Stimulated activated CD8-positive, alpha-beta memory T cell treated with anti-CD3 and anti-CD28 coated beads, Interleukin-2, amount 100 ng/mL, for 1 hour (primary cell): ENCODE measurements at places on chromosomes 3 and 15.

GRCh38 chr3:102034639-102035451 lies 185.5 kb downstream of the NFKBIZ start:
- no peak for DNase-seq

DNA sequence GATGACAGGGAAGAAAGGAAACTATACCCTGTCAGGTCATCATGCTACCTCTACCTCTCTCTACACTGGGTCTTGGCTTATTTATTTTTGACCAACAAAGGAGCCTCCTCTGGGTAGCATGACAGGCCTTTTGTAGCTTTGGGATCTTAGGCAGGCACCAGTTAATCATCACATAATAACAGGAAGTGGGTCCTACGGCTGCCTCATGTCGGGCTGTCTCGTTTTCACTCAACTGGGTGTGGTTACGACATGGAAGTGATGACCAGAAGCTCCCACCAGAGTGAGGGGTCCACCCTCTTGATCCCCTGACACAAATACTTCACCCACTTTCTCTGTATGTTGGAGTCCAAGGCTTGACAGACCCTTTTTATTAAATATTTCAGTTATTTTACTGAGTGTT lies 105.3 kb downstream of the CD47 start:
- DNase-seq: no peak

DNA sequence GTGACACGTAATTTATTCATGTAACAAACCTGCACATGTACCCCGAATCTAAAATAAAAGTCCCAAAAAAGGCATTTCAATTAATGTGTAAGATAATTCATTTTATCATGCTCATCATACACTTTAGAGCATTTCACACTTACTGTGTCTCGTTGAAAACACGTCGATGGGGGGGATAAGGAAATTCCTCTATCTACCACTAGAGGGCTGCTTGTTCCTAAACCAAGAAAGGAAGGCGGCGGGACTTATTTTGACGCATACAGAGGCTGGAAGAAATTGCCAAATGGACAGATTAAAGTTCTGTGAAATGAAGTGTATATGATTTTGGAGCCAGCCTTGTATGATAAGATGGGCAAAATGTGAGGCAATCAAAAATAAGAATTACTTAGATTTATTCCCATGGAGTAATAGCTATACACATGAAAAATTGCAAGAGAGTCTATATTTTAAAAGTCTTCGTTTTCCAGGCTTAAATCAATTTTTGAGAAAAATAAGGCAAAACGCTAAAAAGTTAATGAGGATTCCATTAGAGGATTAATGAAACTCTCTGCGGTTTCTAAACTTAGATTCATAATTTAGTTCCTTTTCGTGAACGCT lies 346.8 kb downstream of the CNTN3 start:
- no peak for DNase-seq

- DNase-seq: no peak
Observed at GRCh38 chr3:116190095-116190494, 255.2 kb downstream of the LSAMP start.

DNA sequence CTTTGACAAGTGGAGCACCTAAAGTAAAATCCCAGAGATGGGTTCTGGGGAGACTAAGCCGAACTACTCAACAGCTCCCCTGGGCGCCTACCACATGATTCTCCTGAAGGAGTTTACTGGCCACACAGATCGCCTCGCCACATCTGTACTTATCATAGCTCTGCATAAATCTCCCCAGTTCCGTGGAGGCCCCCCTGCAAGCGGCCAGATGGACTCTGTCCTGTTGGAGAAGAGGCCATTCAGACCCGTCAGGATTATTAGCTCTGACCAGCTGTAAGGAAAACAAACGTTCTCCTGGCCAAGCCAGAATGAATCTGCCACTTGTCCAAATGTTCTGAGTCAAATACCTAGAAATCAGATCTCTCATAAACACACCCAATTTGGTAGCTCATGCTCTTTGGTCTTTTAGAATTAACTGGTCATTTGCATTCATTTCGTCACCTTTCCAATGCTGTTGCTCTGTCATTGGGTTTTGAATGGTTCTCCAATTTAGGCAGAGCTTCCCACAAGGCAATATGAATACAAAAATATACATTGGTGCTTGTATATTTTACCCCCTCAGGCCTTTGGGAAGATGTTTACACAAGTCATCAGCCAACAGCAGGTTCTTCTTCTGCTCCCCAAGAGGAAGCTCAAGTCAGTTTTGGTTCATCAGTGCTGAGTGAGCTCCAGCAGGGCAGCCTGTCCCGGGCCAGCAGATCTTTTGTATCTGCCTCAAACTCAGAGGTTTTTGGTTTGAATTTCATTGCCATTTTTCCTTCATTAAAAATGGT lies 124.5 kb downstream of the THSD4 start:
- DNase-seq: no peak

DNA sequence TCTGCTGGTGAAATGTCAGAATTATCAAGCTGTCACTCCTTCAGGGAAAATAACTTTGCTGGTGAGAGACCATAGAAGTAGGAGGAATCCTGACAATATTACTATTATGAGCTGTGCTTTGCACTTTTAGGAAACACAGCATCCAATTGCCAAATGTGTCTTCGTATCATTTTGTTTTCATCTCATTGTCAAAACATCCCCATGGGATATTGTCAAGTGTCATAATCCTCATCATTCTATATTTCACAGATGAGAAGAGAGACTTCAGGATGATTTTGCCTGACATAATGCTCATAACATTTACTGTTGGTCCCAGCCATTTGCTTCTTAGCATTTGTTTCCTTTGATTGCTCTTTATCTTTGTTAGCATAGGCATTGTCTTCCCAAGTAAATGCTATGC lies 120.5 kb upstream of the NUDT16 start:
- DNase-seq: no peak

DNA sequence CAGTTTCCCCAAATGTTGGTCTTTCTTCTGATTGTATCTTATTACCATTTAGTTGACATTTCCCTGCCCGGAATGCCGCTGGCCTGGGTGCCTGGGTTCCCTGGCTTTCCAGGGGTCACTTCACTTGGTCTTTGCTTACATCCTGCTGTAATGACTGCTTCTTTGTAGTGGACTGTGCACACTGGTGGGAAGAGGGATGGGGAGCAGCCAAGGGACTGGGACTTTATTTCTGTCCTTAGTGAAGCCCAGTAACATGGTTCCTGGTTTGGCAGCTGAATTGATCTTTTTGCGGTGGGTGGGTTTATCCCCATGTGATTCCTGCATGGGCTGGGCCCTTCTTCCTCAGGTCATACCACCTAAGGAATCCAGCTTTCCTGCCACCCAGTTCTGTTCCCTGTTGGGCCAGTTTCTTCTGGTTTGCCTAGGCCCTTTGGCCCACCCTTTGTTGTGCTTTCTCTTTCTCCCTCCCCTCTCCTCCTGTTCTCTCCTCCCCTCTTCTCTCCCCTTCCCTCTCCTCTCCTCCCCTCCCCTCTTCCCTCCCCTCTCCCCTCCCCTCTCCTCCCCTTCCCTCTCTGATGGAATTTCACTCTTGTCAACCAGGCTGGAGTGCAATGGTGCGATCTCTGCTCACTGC lies 41.9 kb downstream of the TRIM71 start:
- DNase-seq: no peak

DNA sequence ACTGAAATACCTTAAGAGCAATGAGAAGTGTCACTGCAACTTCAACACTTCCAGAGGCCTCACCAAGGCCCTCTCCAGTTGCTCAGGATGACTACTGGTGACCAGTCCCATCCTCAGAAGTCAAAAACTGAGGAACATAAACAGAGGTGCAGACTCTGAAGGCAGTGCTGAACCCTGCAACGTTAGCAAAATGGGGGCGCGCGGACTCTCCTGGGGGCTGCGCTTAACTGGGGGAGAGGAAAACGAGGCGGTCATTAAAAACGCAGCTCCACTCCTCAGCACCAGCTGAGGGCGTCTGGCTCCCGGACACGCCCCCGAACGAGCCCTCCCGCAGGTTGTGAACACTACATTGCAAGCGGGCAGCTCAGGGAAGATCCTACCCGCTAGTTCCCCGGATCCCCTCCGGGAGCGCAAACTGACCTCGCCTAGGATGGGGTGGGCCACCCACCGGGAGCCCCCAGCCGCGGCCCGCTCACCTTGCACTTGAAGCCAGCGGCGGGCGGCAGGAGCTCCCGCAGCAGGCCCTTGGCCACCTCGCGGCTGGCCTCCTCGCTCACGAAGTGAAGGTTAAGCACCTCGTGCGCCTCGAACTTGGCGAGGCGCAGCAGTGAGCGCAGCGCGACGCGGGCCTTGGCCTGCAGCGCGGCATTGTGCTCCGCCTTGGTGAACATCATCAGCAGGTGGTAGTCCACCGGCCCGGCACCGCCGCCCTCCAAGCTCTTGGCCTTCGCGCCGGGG lies 711 bp downstream of the XXYLT1 start:
- peak; percentile 6 for DNase-seq

DNA sequence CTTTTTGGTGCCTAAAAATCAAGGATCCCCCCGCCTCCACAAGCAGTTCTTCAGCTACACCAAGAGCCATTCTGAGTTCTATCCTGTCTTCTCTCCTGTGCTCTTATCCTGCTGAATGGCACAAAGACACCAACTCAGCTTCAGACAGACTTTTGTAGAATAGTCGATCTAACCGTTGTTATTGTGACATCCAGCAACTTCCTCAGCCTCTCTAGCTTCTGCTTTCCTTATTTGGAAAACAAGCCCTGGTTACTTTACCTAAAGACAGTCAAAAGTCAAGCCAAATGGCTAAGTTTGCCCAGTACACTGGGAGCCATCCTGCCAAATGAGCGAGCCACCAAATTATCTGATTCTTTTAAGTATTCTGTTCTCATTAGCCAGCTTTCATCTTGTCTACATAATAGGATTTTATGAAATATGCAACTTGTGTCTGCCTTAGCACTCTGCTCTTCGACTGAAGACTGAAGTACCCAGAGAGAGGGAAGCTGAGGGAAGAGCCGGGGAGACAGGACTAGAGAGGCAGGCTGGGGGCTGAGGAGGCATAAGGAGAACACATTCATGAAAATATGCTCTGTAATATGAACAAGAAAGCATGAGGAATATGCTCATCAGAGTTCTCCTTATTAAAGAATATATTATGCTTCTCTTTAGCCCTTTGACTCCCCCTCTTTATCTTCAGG lies 35.1 kb downstream of the LYZL4 start:
- no peak for DNase-seq

DNA sequence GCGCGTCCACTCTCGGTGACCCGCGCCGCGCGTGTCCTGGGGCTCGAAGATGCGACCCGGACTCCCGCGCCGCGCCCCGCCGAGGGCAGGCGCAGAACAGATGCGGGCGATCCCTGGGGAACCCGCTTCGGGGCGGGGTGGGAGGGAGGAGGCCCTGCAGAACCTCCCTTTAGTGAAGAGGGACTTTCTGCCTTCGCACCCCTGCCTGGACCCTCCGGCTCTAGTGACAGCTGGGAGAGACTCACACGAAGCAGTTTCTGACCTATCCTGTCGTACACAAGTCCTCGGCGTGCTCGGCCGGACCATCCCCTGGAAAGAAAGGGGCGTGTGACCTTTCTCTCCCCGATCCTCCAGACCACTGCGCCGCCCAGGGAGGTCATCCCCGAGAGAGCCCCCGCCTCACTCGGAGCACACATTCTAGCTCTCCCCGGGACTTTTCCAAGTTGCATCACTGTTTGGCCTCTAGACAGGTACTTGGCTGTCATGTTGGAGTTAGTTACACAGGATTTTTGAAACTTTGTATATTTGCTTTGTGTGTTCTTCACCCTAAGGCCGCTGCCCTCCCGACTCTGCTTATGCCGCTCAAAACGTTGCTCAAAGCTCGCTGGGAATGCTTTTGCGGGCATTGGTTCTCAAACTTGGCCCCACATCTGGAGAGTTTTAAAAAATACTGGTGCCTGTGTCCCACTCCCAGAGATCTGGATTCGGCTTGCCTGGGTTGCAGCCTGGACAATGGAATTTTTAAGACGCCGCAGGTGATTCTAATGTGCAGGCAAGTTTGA lies 582 bp downstream of the CGNL1 start:
- DNase-seq: no peak

GRCh38 chr15:99014803-99015697 lies 7.5 kb upstream of the PGPEP1L start:
- DNase-seq: no peak

DNA sequence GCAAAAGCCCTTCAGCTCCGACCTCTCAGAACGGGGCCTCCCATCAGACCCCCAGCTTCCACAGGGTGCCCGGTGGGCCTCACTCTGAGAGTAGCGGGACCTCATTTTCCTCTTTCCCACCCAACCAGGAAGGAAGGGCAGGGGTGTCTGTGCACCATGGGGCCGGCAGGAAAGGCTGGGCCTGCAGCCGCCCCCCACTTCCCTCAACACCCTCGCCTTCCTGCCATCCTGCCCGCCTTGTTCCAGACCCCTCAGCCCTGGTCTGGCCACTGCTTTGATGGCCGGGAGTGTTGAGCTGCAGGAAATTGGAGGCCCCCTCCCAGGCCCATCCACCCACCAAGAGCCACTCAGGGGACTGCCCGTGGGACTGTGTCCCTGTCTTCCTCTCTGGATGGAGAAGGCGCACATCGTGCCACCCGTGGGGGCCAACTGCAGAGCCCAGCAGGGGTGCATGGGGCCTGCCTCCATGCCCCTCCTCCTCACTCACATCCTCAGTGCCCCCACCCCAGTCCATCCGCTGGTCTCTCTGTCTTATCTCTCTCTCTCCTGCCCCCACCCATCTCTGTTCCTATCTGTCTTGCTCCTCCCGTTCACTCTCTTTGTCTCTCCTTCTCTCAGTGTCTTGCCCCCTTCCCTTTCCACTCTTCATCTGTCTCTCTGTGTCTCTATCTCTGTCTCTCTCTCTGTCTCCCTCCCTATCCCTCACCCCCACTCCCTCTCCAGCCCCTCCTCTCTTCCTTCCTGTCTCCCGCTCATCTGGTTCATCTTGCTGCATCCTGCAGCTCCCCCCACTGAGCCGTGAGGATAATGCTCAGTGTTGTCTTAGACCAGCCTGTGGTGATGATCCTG lies 1.8 kb upstream of the PLXND1 start:
- DNase-seq: no peak

DNA sequence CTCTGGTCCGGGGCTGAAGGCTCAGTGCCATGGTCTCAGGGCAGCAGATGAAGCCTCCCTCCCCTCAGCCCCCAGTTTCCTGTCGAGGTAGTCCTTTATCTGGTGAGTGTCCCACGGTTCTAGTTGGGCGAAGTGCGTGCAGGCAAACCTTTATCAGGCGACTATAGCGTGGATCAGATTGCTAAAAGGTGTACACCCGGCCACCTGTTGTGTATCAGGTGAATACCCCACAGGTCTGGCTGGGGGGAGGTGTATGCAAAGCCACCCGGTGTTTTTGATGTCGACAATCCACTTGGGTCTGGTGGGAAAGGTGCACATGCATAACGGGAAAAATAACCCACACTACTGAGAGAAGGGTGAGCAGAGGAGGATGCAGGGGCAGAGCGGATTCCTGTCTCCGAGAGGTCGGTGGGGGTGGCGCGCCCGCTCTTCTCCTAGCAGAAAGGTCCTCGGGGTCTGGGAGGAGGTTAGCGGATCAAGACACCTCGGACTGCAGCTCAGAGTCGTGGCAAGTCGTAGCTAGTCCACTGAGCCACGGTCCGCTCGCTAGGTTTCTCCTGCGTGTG lies 507 bp downstream of the SLC12A6 start:
- no peak for DNase-seq

GRCh38 chr3:123151251-123151705 lies 50.5 kb upstream of the SEC22A start:
- DNase-seq: no peak

DNA sequence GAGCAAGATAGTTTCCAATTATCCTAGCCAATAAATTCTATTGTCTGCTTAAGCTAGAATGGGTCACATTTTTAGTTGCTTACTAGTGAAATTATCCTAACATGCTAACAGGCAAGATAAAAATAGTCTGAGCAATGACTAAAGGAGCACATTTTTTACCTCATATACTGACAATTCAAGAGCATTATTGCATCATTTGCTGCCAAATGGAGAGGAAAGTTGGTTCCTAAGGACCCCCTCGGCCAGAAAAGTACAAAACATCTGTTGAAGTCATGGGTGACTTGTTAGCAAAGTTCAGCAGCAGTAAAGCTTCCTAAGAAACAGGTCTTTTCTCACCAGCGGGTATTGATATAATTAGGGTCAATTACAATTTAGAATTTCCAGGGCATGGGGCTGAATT lies 1001.0 kb downstream of the FHIT start:
- no peak for DNase-seq
